ENCODE measurements at places on chromosomes 4 and X.
A peak's percentile ranks its signal among the peaks of the same experiment; 100 is the strongest.

GRCh38 chr4:3037957-3038461 is 36.3 kb downstream of the HTT-AS start:
- peak; percentile 83 for DNase-seq

DNA sequence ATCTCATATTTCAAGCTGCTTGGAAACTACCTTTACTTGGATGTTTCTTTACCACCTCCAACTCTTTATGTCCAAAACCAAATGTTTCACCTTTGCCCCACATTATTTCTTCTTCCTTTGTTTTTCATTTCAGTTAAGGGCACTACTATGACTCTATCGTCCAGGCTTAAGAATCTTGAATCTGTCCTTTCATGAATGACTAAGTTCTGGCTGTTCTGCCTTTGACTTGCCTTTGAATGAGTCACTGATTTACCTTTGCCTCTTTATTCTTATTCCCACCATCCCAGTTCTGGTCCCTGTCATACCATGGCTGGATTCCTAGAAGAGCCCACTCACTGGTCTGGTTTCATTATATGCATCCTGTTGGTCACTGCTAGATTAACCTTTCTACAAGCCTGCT is 30.6 kb upstream of the PLAC1 start:
- DNase-seq, result no peak

- peak; percentile 75 for DNase-seq
Observed at GRCh38 chrX:136819031-136819703, 38.4 kb upstream of the ARHGEF6 start.

GRCh38 chrX:153392642-153393321 is 8.4 kb downstream of the PNMA6E start:
- no peak for DNase-seq

DNA sequence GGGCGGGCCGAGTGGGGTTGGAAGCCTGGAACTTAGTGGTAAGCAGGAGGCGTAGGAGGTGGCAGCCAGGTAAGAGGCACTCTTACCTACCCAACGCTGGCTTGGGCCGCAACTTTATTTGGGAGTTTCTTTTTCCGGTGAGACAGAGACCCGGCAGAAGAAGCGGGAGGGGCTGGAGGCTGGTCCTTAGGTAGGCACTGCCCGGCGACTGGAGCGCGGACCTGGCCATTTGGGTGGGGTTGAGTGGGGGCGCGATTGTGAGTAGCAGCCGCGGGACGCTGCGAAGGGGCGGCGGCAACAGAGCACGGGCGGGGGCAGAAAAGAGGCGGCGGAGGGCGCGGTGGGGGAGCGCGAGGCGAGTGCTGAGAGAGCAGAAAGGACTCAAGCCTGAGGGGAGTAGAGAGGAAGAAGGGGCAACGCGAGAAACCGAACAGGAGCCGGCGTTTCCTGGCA is 334 bp upstream of the POU4F2 start:
- no peak for DNase-seq

GRCh38 chr4:25481648-25482047 is 104.6 kb downstream of the ANAPC4 start:
- DNase-seq, result no peak

- DNase-seq, result peak; percentile 96
Observed at GRCh38 chr4:2036866-2037265, 22.3 kb upstream of the NAT8L start.

- no peak for DNase-seq
Observed at GRCh38 chr4:131113273-131113672, 2017.3 kb downstream of the C4orf33 start.

GRCh38 chrX:78754917-78755316 is 7.4 kb downstream of the LPAR4 start:
- DNase-seq, result no peak

DNA sequence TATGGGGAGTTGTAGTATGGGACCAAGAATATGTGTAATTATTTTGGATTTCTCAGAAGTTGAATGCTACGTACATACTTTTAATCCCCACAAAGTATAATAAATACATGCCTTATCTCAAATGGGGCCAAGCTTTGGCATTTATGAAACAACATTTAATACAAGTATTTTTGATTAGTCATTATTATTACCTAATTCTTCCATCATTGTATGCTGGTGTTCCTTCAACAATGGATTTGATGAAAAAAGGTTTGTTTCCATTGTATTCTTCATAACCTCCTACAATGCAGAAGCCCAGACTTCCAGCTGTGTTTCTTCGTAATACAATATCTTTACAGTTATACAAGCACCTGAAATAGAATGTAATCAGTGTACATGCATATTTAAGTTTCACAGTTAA is 83.8 kb downstream of the FIP1L1 start:
- no peak for DNase-seq

GRCh38 chr4:70772929-70773555 is 51.3 kb downstream of the RUFY3 start:
- no peak for DNase-seq

DNA sequence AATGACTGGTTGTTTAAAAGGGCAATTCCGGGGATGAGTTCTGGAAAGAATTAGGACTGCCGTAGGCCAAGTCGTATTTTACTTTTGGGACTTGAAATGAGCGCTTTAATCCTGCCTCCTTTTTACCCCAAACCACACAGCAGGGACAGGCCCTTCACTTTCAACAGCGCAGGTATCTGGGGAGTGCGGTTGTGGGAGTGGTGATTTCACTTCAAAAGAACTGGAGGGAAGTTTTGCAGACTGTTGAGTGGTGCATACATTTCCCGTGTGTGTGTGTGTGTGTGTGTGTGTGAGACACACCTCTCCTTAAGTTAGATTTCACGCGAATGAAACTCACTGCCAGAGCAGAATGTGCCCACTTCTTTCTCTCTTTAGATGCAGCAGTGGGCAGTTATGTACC is 2.8 kb downstream of the NHS start:
- no peak for DNase-seq

- no peak for DNase-seq
Observed at GRCh38 chr4:113996599-113997177, 17.2 kb upstream of the ARSJ start.

DNA sequence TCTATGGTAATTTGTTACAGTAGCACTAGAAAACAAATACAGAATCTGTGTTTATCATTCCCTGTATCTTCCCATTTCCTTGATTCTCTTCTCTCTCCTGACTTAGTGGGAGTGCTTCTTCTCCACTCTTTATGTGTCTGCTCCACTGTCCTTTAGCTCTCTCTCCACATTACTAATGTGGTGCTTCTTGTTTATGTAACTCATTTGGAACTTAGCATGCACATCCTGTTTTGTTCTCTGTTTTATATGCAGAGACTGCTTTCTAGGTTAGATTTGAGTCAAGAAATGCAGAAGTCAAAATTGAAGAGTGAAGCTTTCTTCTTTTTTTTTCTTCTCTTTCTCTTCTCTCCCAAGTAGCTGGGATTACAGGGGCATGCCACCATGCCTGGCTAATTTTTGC is 25.9 kb downstream of the ADH1A start:
- no peak for DNase-seq

GRCh38 chr4:83356899-83357661 is 22.4 kb upstream of the HPSE start:
- peak; percentile 66 for DNase-seq

DNA sequence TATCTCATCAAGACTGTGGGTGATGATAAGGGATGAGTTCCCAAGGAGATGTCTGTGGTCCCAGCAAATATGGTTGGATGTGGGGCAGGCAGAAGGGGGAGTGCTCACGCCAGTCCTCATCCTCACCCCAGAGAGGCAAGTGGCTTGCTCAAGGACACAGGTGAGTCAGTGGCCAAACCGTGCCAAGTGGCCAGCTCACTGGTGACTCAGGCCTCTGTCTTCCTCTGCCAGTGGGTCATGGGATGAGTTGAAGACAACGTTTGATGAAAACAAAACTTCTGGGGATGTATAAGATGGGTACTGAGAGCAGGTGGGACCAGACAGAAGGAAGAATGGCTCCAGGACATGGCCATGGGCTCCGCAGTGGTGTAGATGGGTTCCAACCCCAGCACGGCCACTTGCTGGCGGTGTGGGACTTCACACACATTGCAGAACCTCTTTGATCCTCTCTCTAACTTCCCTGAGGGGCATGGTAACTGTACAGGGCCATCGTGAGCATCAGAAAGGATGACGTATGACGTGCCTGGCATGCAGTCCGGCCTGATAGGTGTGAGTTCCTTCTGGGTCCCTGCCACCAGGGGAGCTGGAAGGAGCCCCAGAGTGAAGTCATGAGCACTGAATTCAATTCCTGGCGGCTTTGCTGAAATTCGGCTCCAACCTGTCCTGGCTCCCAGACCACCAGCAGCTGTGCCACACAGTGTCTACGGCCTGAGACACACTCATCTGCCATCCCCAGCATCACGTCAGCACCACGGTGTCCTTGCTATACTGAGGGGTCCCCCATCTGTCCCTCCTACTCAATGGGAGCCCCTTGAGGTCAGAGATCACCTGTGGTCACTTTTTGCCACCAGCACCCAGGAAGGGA is 41.3 kb upstream of the GPR78 start:
- DNase-seq, result no peak

- no peak for DNase-seq
Observed at GRCh38 chrX:152656890-152657289, 19.2 kb downstream of the GABRQ start.

All from OCI-M1 (cell line).